Stimulated activated CD8-positive, alpha-beta memory T cell treated with anti-CD3 and anti-CD28 coated beads, Interleukin-2, amount 100 ng/mL, for 1 hour (primary cell): ENCODE measurements at places on chromosomes 4 and X.

- no peak for DNase-seq
Measured at GRCh38 chr4:5166377-5166776, 115.1 kb downstream of the STK32B start.

GRCh38 chr4:72326692-72327632 is 242.1 kb downstream of the ADAMTS3 start:
- DNase-seq = no peak

DNA sequence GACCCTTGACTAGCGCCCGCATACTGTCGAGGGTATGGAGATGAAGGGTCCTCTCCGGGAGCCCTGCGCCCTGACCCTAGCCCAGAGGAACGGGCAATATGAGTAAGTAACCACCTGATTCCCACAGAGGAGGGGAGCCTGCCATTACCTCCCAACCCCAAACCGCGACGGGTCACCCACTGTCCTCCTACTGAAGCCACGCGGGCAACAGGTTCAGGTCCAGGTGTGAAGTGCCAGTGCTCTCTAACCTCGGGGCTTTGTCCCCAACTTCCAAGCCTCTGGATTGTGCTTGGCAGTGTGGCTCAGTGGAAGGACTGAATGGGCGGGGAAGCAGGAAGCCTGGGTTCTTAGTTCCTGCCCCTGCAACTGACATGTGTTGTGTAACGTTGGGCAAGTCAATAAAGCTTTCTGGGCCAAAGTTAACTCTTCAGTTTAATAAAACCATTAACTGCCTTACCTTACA is 694 bp downstream of the OCRL start:
- DNase-seq = no peak

GRCh38 chr4:42703813-42704212 is 46.9 kb upstream of the ATP8A1 start:
- DNase-seq = no peak

GRCh38 chr4:158811704-158812103 is 42.9 kb downstream of the FNIP2 start:
- DNase-seq = no peak

- DNase-seq = no peak
Measured at GRCh38 chrX:21781525-21781924, 23.6 kb upstream of the SMPX start.
